Tongue (tissue), 3 donors: ENCODE measurements at places on chromosomes 2 and 18. TPM values are rescaled to one million over a fixed set of nuclear protein-coding genes. Genes with fewer than 3 reads are reported as not detected.

Gene PAIP2B
- 16.2 TPM for total RNA-seq

Gene LOXL3
- total RNA-seq = 11.2 TPM

Gene CCDC74B
- 1.0 TPM for total RNA-seq

Gene OR6B2
- not detected for total RNA-seq

Gene ITGAV
- total RNA-seq = 117 TPM

Gene FLACC1
- total RNA-seq = 0.72 TPM

Gene ZAP70
- total RNA-seq = 3.7 TPM

Gene KRTCAP3
- 6.2 TPM for total RNA-seq

Gene HNMT
- 17.3 TPM for total RNA-seq

Gene C1QL2
- not detected for total RNA-seq

Gene CABYR
- total RNA-seq = 0.41 TPM

Gene NR4A2
- 4.3 TPM for total RNA-seq

Gene GAL3ST2
- total RNA-seq = not detected

Gene FBXO36
- 3.1 TPM for total RNA-seq

Gene TET3
- total RNA-seq = 10.6 TPM

Gene HES6
- 22.1 TPM for total RNA-seq

Gene MROH2A
- total RNA-seq = 2.5 TPM

Gene ASPRV1
- total RNA-seq = 0.62 TPM

Gene CNTNAP5
- 1.7 TPM for total RNA-seq

Gene COL4A3
- 7.3 TPM for total RNA-seq

Gene NT5DC4
- 0.21 TPM for total RNA-seq

Gene DTNB
- total RNA-seq = 8.0 TPM

Gene DNAJC5G
- total RNA-seq = not detected

Gene TPO
- total RNA-seq = 4.4 TPM

Gene HOXD8
- 2.7 TPM for total RNA-seq

Gene IL1F10
- not detected for total RNA-seq

Gene PROKR1
- total RNA-seq = 1.0 TPM

Gene RSAD2
- total RNA-seq = 2.6 TPM

Gene FOXI3
- 0.31 TPM for total RNA-seq

Gene MGAT4A
- 19.0 TPM for total RNA-seq

Gene CD8B
- total RNA-seq = 1.0 TPM

Gene KCNJ13
- total RNA-seq = not detected

Gene TXNDC2
- not detected for total RNA-seq
